NCI-H1694 (cell line): ENCODE measurements at places on chromosomes 12 and 14.

DNA sequence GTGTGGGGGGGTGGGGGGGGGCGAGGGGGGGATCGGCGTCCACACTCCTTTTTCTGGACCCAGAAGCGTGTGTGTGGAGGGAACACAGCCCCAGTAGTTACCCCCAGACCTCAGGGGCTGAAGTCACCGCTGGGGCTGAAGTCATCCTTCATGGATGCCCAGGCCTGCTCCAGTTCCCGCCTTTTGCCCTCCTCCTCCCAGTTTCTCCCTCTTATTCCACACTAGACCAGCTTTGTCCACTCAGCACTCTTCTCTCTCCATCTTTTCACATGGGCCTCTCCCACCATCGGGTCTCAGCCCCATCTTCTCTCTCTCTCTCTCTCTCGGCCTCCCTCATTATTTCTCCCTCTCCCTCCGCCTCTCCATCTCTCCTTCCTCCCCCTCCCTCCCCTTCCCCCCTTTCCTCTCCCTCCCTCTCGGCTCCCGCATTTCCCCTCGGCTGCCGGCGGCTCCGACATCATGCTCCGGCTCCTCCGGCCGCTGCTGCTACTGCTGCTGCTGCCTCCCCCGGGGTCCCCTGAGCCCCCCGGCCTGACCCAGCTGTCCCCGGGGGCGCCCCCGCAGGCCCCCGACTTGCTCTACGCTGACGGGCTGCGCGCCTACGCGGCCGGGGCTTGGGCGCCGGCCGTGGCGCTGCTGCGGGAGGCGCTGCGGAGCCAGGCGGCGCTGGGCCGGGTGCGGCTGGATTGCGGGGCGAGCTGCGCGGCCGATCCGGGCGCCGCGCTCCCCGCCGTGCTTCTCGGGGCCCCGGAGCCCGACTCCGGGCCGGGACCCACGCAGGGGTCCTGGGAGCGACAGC lies at the start of gene P3H3:
Gene P3H3, plus strand, starts transcription at position 426 of the 799 bp plus-strand sequence. Its CDS starts 34 bp downstream, at position 460.
- peak; percentile 45 for DNase-seq

DNA sequence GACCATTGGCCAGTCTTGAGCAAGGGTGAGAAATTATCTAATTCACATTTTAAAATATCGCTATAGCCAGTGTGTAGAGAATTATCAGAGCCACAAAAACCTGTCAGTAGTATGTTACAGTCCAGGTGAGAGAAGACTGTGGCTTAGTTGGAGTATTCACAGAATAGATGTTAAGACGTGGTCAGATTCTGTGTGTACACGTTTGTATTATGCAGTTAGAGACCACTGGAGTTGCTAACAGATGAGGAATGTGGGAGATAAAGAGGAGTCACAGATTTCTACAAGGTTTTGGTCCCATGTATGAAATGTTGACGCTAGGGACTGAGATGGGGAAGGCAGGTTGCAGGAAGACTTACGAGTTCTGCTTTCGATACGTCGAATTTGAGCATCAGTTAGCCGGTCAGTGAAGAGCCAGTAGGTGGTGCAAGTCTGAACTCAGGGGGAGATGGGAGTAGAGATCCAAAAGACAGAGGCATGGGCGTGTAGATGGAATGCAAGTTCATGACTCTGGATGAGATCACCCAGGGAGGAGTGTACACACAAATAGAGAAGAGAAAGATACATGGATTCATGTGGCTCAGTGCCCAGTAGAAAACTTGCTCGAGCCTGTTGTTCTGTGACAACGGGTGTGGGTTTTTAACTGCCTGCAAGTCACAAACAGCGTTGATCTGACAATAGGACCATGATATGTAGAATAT lies 114.8 kb upstream of the FLRT2 start:
- peak; percentile 81 for DNase-seq

- peak; percentile 62 for DNase-seq
These were observed 39.9 kb downstream of the MYO1H start for GRCh38 chr12:109387425-109388166.

DNA sequence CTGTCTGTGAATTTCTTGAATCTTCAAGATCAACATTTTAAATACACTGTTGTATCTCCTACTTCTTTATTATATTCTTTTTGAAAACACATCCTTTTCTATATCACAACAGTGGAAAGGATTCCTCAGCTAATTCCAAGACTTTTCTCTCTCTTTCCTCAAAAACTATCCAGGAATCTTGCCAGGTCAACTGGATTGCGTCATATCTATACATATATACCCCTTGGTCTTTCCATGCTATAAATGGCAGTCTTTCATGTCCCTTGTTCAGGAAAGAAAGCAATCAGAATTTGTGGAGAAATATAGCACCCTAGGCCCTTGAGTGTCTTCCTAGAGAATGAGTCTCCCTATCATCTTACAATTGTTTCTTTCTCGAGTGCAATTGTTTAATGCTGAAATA lies 149.0 kb downstream of the KCNA5 start:
- no peak for DNase-seq

- no peak for DNase-seq
These were observed 227.3 kb upstream of the RTL1 start for GRCh38 chr14:101130861-101131260.

- DNase-seq = no peak
These were observed 291.2 kb downstream of the AKAP6 start for GRCh38 chr14:32620303-32620702.

DNA sequence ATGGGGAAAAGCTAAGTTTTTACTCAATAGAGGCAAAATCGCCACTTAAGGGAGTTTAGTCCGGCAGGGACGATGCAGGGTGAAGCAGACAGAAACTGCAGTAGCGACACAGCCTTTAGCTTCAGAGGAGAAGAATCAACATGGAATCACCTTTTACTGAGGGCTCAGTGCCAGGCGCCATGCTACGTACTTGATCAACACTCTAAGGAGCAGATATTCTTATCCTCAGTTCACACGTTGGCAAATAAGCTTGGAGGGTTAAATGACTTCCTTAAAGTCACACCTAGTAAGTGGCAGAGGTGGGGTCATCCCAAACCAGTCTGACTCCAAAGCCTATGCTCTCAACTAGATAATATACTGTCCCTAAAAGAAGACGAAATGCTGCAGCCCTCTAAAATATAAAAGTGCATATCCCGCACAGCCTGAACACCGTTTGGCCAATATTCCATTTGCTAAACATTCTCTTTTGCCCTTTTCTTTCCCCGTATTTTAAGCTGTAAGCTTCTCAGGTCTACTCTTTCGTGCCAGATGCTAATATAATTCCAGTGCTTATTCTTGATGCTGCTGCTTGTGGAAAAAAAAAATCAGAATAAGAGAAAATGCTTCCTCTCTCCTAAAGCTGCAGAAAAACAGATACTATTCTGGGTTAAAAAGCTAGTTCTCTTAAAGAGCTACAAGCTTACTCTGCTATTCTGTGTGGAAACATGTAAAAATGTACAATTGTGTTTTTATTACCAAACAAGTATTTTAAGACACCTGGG lies 10.9 kb downstream of the CCDC92 start:
- no peak for DNase-seq

GRCh38 chr12:10700581-10700980 lies 22.5 kb downstream of the YBX3 start:
- DNase-seq = no peak

DNA sequence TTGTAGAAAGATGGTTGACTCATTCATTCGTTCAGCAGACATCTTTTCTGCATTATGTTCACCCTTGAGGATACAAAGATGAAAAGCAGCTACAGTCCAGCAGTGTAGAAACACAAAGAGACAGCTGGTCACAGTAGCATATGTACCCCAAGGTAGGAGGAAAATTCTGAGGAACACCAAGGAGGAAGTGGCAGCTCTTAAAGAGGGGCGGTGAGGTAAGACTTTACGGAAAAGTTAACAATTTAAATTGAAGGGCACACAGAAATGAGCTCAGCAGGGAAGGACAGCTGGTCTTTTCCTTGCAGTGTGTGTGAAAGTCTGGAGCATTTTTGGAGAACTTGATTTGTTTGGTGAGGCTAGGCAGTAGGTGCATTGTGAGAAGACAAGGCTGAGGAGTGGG lies 3.5 kb downstream of the SLC35E3 start:
- no peak for DNase-seq

DNA sequence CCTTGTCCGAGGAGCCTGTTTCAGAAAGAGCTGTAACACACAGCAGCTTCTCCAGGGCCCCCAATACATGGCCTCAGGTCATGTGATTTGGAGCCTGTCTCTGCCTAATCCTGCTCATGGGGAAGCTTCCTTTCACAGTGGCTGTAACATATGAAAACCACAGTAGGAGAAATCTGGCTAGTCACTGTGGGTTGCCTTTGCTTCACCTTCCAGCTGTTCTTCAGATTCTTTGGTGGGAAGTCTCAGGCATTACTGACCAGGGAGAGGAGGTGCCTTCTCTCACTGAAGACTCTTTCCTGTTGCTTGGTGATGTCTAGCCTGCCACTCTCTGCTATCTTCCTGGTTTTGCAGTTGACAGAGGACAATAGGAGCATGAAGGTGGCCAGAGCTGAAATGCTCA lies 350.6 kb downstream of the DPF3 start:
- no peak for DNase-seq

- DNase-seq = peak; percentile 56
These were observed 4.4 kb downstream of the SUSD6 start for GRCh38 chr14:69615496-69616407.

- no peak for DNase-seq
These were observed 52.2 kb upstream of the ANP32D start for GRCh38 chr12:48420039-48420775.

GRCh38 chr14:53391156-53391555 lies 238.0 kb upstream of the DDHD1 start:
- no peak for DNase-seq

DNA sequence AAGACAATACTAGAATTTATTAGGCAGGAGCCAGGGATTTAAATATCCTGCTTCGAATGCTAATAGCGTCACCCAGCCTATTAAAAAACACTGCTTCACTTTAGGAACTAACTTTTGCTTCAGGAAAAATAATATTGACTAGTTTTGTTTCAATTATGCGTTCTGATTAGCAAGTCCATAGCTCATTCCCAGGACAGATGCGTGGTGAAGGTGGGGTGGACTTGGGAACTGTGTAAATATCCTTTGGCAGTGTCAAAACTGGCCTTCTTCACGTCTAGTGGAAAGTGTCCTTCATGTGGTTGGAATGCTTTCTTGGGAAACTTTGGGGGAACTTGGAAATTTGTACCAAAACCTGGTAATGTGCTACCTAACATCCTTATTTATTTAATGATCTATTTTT lies 474.8 kb upstream of the NOVA1 start:
- no peak for DNase-seq

DNA sequence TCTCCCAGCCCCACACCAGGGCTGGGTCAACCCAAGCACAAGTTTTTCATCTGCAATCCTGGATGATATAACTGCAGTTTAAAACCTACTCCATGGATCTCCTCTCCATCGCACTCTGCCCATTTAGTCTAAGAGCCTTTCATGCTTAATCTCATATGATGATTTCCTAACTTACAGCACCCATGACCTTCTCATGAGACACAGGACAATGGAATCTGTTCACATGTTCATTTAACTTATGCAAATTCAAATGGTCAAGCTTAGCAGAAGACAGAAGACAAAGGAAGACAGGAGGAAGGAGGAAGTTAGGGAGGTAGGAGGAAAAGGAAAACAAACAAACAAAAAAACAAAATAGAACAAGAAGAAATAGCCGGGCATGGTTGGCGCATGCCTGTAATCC lies 64.6 kb upstream of the PNMA1 start:
- DNase-seq = no peak

DNA sequence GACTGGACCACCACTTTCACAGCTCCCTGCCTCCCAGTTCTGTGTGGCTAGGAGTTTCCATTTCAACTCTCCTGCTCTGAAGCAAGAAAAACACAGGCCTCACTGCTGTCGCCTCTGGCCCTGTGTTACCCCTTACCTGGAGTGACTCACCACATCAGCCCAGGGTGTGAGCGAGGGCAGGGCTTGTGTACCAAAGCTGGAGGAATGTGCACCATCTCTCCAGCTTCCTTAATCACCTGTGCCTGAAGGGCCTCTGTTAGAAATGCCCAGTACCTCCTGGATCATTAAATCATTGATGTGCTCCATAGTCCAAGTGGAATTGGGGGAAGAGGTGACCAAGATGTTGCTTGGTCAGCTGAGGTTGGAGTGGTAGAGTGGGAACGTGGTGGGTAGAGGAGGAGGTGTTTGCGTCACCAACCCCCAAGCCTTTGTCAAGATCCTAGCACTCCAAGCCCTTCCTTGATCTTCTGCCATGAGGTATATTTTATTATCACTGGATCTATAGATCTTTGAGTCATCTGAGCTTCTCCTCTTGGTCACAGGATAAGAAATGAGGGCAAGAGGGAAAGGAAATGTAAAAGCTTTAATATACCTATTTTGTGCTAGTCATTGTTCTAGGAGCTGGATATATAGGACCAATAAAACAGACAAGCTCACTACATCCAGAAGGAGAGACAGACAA lies 51.3 kb downstream of the SSPN start:
- no peak for DNase-seq

GRCh38 chr12:94801745-94802144 lies 151.4 kb upstream of the TMCC3 start:
- no peak for DNase-seq

DNA sequence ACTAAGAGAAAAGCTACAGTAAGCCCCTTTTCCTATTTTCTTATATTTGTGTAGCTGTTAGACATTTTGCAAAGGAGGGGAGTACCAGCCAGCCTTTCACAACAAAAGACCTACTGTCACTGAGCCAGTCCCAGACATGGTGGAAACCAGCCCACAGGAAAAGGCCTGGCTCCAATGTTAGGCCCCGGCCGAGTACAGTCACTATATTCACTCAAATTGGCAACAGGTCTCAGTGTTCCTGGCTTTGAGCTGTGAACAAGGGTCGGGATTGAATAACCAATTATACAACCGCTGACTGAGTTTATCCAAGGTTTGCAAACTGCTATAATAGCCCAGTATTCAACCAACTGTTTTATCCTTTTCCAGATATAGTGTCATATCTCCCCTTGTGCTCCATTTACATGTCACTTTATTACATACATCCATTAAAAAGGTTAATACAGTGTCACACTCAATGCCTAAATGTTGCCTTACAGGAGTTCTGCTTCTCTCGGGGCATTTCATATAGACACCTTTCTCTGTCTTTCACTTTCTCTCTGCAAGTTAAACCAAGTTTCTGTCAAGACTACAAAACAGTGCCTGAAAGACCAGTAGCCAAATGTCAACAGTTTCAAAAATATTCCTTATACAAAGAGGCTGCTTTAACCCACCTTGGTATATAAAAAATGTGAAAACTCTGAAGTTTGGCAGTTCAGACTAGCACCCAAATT lies 178.1 kb downstream of the SOX5 start:
- no peak for DNase-seq
